Stimulated activated CD4-positive, alpha-beta T cell treated with anti-CD3 and anti-CD28 coated beads, Interleukin-12 subunit alpha, Interleukin-12 subunit beta, amount 100 ng/mL, for 48 hours (primary cell): ENCODE measurements at places on chromosomes 6 and 20.
A peak's percentile ranks its signal among the peaks of the same experiment; 100 is the strongest.

DNA sequence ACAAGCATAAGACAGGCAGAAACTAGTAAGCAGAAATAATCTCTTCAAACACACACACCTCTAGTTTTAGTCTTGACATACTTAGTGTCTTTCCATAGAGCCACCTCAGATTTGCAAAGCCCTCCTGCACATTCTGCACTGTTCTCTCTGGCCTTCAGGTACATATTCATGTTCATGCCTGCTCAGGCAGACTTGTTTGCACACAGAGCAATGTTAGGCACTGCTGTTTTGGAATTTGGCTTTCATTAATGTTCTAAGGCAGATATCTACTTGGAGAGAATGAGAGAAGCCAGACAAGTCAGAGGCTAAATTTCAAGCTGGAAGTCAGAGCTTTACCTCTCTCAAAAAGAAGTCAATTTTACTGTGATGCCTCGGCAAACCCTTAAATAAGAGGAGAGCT lies 21.3 kb upstream of the DST start:
- no peak for DNase-seq

GRCh38 chr6:41581381-41581991 lies 35.3 kb downstream of the FOXP4 start:
- no peak for DNase-seq

GRCh38 chr6:165615636-165616035 lies 47.4 kb downstream of the PDE10A start:
- DNase-seq: no peak

GRCh38 chr6:16146028-16146427 lies 17.1 kb downstream of the MYLIP start:
- DNase-seq: no peak

DNA sequence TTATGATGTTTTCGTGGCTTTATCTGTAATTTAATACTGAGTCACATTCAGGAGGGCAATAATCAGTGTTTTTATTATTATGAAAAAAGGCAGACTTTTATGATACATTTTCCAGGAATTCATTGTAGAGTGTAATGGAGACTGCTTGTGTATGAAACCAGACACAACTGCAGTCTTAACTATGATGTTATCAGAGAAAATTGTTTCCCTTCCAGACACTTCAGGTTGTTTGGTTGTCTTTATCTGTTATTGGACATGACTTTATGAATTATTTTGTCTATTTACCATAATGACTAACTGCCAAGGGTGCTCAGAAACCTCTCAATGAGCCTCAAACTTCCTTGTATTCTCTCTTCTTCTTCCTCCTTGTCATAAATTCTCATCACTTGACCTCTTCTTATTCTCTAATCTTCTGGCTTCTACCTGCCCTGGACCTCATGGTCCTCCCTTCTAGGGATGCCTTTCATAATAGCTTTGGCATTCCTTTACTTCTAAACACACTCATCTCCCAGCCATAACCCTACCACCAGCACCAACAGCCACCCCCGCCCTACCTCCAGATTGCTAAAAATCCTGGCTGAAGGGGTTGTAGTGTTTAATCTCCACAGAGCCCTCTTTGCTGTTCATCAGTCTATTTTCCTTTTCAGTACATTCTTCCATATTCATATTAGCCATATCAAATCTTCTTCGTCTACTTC lies 492.5 kb downstream of the CDKAL1 start:
- DNase-seq: no peak

DNA sequence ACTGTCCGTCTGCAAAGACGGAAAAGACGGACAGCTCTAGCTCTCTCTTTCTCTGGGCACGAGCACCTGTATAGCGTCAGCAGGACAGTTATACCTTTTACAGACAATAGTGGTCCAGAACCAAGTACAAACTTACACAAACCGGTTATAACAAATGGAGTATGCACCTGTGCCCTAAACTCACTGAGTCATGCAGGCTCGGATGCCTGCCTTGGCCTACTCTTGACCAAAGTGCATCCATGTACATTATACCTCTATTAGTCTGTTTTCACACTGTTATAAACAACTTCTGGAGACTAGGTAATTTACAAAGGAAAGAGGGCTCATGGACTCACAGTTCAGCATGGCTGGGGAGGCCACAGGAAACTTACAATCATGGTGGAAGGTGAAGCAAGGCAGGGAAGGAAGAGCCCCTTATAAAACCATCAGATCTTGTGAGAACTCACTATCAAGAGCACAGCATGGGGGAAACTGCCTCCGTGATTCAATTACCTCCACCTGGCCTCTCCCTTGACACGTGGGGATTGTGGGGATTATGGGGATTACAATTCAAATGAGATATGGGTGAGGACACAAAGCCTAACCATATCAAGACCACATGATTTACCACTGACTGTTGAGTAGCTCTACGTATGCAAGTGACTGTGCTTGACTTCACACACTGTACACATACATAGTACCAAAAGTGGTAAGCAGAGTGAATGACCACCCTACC lies 23.1 kb downstream of the MAN1A1 start:
- DNase-seq: no peak

- peak; percentile 41 for DNase-seq
These were observed 103.3 kb downstream of the TNFAIP3 start for GRCh38 chr6:137970368-137970767.

DNA sequence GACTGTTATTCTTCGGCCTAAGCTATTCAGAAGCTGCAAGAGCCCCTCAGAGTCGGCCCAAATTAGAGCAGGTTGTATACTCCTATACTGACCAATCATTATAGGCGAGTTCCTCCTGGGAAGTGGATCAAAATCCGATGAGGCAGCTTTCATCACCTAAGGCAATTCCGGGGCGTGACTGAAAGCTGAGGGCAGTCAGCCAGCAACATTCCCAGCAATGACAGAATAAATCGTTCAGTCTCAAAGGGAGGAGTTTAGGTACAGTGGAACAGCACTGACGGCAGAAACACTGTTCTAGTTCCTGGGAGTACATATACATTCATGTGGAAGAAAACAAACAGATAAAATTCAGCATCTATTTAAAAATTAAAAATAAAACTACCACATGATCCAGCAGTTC lies 10.8 kb downstream of the HLA-DQB2 start:
- no peak for DNase-seq

DNA sequence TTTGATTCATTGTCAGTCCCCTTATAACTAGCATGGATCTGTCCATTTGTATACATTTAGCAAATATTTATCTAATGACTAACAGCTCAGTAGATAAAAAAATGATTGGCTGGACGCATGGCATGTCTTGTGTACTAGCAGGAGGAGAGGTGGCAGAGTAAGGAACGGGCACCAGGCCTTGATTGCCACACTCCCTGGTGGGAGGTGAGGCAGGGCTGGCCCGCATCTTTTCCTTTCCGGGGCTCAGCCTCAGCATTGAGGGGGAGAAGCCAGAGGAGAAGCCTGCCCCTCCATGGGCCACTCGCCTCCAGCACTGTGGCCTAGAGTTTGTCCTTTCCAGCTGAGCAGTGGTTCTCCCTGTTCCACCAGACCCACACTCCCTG lies 84.9 kb upstream of the TMEM181 start:
- DNase-seq: no peak

GRCh38 chr6:3280866-3281465 lies 22.2 kb downstream of the PSMG4 start:
- DNase-seq: no peak

GRCh38 chr20:44523746-44524145 lies 1.9 kb upstream of the SERINC3 start:
- no peak for DNase-seq

- no peak for DNase-seq
These were observed 5.1 kb downstream of the DIDO1 start for GRCh38 chr20:62921119-62921687.

GRCh38 chr20:43432498-43432897 lies 25.2 kb upstream of the SRSF6 start:
- DNase-seq: no peak

- no peak for DNase-seq
These were observed 37.9 kb downstream of the SIM1 start for GRCh38 chr6:100426744-100427338.

DNA sequence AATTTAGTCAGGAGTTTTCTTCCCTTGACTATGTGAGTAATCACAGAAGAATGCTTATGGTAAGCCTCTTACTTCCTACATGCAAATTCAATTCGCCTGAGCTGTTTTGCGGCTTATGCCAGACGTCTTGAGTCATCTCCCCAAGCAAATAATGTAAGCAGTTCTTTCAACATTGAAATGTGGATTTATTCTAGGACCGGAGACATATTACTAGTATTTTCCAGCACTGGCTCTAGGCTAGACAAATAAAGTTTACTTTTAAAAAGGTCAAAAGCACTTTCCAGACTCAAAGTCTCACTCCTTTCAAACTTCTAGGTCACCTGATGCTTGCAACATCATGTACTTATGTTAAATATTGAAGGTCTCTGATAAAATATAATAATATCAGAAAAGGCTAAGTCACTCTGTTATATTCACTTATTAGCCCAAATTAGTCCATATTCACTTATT lies 38.1 kb upstream of the NOX3 start:
- no peak for DNase-seq

DNA sequence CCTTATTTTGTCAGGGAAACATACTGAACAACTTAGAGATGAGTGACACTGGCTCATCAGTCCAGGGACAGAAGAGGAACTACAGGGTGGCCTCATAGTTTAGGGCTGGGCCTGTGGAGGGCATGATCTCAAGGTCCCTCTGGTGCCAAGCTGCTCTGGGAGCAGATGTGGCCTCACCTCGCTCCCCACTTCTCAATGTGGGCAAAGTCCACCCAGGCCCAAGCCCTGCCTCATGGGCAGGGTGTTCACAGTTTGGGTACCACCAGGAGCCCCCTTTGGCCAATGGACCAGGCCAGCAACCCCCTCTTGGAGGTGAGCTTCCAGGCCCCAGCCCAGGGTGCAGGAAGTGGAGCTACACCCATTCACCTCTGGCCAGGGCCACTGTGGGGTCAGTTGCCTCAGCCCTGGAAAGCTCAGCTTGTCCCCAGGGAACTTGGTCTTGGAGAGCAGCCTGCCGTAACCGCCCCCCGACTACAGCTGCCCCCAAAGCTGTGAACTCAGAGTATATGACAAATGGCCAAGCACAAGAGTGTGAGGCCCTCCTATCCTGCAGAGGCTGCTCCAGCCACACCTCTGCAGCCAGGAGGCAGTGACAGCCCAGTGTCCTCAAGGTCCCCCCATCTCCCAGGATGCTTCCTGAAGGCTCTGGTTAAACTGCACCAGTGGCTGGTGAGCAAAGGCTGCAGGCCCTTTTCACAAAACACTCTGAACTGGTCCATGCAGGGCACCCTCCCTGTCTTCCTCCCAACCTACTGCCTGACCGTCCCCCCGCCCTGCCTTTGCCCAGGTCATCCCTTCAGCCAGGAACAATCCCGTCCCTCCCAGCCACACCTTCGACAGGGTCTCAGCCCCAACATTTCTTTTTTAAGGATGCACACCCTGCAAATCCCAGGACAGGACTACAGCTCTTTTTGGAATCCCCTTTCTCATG lies 3.6 kb downstream of the ADISSP start:
- no peak for DNase-seq

DNA sequence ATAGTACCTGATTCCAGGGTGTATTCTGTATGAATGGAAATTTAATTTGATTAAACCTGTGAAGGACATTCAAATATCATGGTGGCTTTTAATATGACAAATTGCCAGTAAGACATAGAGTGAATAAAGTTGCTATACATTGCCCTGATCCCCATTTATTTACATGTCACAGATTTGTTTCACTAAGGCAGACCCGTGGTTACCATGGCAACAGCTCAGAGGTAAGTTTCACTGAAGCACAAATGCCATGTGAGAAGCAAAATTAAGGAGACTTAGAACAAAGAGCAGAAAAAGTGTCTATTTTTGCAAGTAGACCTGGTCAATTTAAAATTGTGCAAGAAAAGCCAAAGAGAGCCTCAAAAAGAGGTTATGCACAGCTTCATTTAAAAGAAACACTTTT lies 63.7 kb downstream of the PXDC1 start:
- no peak for DNase-seq

DNA sequence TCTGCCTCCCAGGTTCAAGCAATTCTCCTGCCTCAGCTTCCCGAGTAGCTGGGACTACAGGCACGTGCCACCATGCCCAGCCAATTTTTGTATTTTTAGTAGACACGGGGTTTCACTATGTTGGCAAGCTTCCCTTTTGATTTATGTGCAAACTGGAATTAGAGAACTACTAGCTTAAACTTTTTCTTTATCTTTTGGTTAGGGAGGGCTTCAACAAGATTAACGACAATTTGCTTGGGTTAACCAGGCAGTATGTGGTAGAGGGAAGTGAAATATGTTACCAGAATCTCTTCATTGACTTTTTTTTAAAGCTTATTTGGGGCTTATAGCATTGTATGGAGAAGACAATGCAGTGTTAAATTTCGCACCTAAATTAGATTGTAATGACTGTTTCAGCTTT lies 9.0 kb downstream of the MYO6 start:
- no peak for DNase-seq

DNA sequence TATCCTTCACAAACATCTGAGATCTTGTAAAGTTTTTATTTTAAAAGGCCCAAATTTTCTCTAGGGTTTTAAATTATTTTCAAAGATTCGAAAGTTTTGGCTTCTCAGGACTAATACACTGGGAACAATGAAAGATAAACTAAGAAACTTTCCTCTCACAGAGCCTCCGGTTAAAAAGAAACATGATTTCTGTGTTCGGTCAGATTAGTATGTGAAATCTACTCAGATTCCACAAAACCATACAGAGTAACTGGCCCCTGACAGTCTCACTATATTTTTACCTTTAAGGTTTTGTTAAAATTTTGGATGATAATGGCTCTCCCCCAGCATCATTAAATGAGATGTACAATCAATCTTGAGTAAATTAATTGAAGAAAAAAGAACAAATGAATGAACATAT lies 471.0 kb downstream of the COL12A1 start:
- no peak for DNase-seq

DNA sequence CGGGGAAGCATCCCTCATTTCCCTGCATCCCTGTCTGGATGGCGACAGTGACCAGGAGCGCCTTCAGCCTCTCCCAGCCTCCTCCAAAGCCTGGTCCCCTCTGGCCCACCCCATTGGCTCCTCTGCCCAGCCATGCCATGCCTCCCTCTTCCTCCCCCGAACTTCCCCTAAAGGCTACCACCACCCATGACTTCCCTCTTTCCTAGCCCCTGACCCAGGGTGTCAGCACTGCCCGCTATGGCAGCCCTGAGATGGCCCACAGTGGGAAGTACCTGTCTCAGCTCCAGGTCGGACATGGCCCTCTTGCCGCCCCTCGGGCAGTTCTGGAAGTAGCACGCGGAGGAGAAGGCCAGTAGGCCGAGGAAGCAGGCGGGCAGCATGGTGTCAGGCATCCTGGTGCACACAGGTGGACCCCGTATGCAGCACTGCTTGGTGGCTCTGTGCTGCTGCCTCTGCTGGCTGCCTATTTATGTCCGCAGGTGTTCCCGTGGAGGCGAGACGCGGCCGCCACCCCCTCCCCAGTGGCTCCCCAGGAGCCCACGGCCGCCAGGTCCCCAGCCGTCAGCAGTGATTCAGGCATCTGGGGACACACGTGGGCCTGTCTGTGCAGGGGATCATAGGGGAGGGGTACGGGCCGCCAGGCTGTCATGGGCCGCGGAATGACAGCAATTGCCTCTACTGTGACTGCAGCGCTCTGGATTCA lies at the start of gene AVP:
Gene AVP (minus strand): TSS at position 442 of the 703 bp plus-strand sequence. CDS start 50 bp downstream, at position 392.
- no peak for DNase-seq

GRCh38 chr6:160455541-160456213 lies 107.5 kb downstream of the SLC22A3 start:
- DNase-seq: peak; percentile 46

GRCh38 chr6:20292905-20293304 lies 80.6 kb upstream of the MBOAT1 start:
- no peak for DNase-seq
